ENCODE measurements at places on chromosomes 6 and 20. TPM values are rescaled to one million over a fixed set of nuclear protein-coding genes. Genes with fewer than 3 reads are reported as not detected.

The FRS3 gene
- total RNA-seq: 6.1 TPM

The PSORS1C2 gene
- not detected for total RNA-seq

The ZHX3 gene
- 9.0 TPM for total RNA-seq

The SUMO4 gene
- 9.6 TPM for total RNA-seq

The GPR6 gene
- not detected for total RNA-seq

The UBD gene
- 0.61 TPM for total RNA-seq

The MLIP gene
- not detected for total RNA-seq

The KCNB1 gene
- total RNA-seq: 0.02 TPM

The SLC52A3 gene
- not detected for total RNA-seq

The SSTR4 gene
- total RNA-seq: not detected

The SIRPG gene
- 68.0 TPM for total RNA-seq

The TNFRSF6B gene
- total RNA-seq: not detected

The SIM1 gene
- 0.07 TPM for total RNA-seq

The EMILIN3 gene
- total RNA-seq: not detected
